ENCODE measurements at places on chromosomes 5 and 9.

DNA sequence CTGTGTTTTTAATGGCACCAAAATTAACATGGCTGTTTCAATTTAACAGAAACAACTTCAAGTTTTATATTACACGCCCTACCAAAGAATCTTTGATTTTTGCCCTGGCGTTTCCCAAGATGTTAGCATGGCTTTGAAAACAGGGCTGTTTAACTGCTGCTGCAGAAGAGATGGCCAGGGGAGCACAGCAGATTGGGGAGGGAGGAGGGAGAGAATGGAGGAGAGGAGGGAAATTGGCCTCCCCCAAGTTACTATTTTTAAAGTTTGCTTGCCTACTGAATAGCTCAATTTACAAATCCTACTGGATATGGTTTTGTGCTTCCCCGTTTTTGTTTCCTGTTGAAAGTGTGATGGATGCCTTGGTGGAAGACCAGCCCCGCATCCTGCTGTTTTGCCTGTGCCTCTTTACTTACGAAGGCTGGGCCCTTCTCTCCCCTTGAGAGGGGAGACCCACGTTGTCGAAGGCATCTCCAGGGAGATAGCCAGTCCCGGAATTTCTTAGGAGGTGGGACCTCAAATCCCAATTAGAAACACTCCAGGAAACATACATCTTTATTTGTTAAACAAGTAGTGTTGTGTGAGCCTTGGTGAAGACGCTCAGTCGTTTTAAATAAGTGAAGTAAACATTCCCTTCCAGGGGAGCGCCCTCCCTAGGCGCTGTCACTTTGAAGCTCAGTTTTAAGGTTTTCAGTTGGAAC lies 98.6 kb downstream of the AOPEP start:
- no peak for DNase-seq

GRCh38 chr9:87592554-87593358 lies 95.1 kb downstream of the DAPK1 start:
- DNase-seq, result peak; percentile 9

DNA sequence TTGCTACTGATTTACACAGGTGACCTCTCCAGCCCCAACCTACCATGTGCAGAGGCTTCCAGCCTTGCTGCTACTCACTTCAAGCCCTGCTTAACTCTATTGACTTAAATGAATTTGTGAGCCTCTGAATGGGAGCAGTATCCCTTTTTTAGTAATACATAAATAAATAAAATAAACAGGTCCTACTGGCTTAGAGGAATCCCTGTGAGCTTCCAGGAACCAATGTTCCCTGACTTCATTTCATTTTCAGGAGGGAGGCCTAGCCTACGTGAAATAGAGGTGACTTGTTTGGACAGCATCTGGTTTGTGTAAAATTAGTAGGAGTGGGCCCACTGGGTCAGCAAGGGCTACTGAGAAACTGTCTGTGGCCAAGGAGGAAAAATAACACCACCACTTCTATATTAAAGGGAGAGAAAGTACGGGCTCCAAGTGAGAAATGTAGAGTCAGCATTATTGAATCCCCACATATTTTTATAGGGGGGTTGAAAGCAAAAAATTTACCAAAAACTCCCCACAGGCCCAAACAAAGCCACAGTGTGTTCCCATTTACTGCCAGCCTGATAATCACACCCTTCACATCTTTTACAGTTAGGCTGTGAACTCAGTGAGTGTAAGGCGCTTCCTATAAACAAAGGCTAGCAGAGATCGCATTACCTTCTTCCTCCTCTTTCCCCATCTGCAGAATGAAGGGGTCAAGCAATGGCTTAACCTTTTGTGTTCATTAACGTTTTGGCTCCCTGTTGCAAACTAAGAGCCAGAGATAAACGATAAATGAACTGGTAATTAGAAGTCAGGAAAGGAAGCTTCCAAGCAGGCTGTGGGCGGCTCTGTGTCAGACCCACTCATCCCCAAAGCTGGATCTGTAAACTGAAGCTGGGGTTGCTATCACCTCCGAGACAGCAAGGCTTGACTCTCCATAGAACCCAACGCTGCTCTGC lies 138.8 kb upstream of the LIFR start:
- DNase-seq, result peak; percentile 16

DNA sequence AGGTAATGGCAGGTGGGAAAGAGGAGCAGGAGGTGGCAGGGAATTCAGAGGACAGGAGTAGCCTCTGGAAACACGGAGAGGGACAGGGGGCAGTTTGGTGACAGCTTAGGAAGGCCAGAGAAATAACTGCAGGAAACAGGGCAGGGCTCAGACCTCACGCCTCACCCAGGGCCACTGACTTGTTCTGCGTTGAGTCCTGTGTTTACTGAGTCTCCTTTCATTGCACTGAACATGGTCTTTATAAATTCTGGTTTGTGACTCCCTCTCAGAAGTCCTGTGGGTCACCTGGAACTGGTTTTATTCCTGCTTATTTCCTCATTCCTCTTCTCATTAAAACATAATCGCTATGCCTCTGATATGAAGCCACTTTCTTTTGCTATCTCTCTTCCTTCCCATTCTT lies 55.2 kb upstream of the ZNF622 start:
- no peak for DNase-seq

- peak; percentile 65 for DNase-seq
These were observed 6.1 kb upstream of the ANGPTL2 start for GRCh38 chr9:127128341-127129072.

DNA sequence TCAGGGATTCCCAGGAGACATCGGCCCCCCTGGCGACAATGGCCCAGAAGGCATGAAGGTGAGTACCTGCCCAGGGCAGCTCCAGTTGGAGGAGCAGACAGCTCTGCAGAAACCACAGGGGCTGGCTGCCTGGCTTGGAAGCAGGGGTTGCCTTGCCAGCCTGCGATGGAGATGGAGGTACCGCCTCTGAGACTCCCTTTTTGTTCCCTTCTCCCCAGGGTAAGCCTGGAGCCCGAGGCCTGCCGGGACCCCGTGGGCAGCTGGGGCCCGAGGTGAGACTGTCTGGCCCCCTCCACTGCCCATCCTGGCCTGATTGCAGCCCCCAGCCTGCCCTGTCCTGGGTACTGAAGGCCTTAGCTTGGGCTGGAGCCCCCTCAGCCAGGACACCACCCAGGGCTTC lies 82.7 kb upstream of the ORM1 start:
- DNase-seq, result no peak

DNA sequence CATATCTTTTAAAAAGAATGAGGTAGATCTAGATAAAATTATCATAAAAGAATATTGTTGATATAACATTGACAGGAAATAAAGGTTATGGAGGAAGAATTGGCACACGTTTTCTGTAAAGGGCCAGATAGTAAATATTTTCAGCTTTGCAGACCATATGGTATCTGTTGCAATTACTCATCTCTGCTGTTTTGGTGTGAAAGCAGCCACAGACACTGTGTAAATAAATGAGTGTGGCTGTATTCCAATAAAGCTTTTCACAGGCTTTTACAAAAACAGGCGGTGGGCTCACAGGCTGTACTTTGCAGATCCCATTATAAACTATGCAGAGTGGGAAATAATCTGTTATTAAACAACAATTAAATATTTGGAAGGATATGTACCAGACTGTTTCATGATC lies 87.4 kb downstream of the SGCD start:
- no peak for DNase-seq

Data from NCI-H510A treated with DMSO at 0.1 percent for 48 hours (cell line).